Activated naive CD8-positive, alpha-beta T cell treated with anti-CD3 and anti-CD28 coated beads, Interleukin-2, amount 50 U/mL, for 16 hours (primary cell): ENCODE measurements at places on chromosomes 5 and 9.

GRCh38 chr5:158638396-158638795 is 461.3 kb downstream of the EBF1 start:
- no peak for DNase-seq

DNA sequence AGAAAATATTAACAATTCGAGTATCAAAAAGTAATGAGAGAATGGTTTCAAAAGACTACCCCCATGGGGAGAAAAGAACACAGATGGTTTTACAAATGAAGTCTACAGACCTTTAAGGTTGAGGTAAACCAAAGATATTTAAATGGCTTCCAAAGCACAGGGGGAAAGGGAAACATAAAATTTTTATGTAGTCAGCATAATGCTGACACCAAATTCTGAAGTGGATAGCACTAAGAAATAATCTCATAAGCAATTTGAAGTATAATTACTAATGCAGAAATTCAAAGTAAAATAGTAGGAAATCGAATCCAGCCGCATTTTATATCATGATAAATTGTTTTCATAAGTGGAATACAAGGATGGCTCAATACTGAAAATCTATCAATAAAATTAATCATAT is 30.3 kb upstream of the SPATA31C2 start:
- DNase-seq: no peak

DNA sequence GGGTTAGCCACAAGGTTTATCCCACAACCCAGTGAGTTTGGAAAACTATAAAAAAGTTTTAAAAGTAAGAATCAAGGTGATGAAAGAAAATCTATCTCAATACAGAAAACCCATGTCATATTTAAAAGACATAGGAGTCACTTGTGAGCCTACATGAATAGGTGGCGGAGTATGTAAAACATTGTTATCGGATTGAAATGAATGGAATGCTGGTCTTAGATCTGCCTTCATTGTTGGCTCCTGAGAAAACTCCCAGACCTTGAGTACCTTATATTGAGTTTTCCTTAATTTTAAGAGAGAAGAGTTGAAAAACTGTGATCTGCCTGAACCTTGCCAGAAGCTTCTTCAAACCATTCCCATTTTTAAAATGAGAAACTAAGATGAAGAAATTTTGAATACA is 551.1 kb downstream of the EFNA5 start:
- no peak for DNase-seq

GRCh38 chr5:14441641-14442040 is 140.0 kb upstream of the OTULINL start:
- no peak for DNase-seq

- no peak for DNase-seq
These were observed 56.8 kb downstream of the GLIS3 start for GRCh38 chr9:4243113-4243512.

DNA sequence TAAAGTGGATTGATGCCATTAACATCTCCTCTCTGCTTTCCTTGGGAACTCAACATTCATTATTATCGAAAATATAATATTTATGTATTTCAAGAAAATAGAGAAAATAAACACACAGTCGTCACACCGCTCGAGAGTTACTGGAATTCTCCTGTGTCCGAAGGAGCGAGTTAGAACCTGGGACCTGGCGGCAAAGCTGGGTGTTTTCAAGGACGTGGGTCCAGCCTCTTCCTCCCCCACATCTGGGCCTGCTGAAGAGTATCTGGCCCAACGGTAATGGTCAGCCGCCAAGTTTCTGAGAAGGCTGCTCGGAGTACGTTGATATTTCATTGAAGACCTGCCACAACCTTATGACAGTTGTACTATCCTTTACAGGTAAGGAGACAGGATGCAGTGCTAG is 47.9 kb downstream of the IRX2 start:
- no peak for DNase-seq

DNA sequence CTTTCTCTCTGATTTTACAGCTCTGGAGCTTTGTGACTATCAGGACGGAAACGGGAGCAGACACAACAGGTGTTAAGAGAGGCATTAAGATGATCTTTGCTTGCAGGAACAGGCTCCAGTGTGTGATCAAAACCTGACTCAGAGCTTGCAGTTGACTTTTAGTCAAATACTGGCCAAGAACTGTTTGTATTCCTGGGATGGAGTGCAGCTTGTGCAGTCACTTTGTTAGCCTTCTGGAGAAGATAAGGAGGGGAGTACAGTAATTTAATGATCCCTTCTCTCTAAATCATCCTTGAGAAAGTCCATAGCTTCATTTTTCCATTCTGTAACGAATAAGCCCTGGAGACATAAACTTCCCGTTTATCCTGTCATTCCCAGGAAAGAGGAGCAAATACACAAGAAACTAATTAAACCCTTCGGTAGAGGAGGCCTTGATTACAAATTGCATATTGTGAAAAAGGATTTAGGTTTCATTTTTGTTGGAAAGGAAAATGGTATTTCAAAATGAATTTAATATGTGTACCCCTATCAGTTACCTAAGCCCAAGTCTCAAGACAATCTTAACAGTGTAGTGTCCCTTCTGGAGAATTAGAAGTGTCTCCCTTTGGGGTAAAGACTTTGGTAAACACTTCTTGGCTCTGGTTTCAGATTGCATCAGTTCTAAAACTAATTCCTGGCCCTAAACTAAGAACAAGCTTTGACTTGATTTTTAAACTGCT is 3.1 kb upstream of the STOM start:
- DNase-seq: no peak

GRCh38 chr5:78475370-78475769 is 115.0 kb downstream of the SCAMP1 start:
- no peak for DNase-seq

- no peak for DNase-seq
These were observed 1.7 kb upstream of the ZSWIM6 start for GRCh38 chr5:61330341-61330844.

DNA sequence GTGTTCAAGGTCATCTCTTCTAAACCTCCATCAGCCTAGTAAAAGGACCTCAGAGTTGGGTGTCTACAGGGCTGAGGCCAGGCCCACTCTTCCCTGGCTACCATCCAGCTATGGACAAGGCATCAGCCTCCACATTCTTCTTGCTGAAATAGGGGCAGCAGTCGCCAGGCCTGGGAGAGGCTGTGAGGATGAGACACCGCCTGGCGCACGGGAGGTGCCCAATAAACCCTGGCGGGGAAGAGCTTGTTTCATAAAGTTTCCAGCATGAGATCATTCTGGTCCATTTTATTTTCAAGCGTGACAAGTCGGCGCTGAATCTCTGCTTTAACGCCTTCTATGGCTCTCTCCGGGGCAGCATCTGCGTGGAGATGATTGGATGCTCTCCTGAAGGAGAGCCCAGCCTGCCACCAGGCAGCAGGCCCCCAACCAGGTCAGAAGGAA is 153.4 kb downstream of the OLFM1 start:
- no peak for DNase-seq

DNA sequence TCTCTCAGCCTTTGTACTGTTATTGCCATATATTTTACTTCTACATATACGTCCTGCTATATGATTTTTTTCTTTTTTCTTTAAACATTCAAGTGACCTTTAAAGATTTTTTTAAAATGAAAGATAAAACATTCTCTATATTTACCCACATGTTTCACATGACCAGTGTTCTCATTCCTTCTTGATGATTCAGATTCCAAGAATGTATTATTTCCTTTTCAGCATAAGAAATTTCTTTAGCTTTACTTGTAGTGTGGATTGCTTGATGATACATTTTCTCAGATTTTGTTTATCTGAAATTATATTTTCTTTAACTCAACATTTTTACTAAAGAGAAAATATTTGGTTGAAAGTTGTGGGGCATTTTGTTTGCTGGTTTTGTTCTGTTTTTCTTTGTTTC is 792.1 kb downstream of the BRINP1 start:
- no peak for DNase-seq

DNA sequence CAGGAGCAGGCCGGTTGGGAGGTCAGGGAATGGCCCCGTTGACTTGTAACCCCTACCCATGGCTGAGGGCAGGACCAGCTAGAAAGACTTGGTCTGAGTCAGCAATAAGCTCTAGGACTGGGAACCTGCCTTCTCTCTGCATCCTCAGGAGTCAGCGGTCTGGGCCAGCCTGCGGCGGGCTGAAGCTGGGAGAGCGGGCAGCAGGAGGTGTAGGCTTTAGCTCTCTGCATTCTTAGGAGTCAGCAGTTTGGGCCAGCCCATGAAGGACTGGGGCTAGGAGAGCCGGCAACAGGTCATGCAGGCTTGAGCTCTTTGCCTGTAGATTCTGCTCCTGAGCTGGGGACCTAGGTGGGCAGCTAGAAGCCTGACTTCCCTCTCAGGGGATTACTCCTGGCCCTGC is 6.4 kb upstream of the SMIM32 start:
- no peak for DNase-seq

GRCh38 chr9:129665389-129665775 is at the start of gene PRRX2:
Gene PRRX2, plus strand, starts transcription at chr9:129665647. Its CDS starts 221 bp downstream, at chr9:129665868.
- no peak for DNase-seq

- DNase-seq: no peak
These were observed 759.3 kb upstream of the TYRP1 start for GRCh38 chr9:11933926-11934325.

DNA sequence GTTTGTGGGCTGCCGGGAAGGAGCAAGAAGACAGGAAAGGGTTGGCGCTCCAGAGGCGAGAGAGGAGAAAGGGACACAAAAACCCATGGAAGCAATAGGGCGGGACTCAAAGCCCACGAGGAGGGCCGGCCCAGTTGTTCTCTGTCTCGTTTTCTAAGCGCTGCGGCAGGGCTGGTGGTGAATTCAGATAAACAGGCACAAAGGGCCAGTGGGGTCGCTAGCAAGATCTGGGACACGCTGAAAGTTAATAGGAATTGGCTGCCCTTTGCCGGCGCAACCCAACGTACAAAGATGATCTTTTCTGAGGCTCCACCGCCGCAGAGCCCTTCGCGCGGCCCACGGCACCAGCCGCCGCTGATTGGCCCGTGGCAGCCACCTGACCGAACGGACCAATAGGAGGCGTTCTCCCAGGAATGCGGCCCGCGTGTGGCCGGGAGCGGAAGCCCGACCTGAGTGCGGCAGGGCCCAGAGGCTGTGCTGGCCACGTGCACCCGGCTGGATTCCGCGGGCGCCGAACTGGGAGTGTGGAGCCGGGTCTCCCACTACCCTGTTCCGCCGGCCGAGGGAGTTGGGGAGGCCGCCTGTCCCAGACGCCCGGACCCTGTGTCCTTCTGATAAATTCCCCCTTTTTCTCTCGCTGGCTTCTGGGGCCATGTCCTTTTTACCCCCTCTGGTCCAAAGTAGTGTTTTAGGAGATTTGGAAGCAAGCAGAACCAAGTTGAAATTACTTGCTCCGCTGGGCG is 16.8 kb upstream of the NSD1 start:
- peak; percentile 64 for DNase-seq

GRCh38 chr9:121562301-121562700 is 62.7 kb upstream of the GGTA1 start:
- DNase-seq: no peak

DNA sequence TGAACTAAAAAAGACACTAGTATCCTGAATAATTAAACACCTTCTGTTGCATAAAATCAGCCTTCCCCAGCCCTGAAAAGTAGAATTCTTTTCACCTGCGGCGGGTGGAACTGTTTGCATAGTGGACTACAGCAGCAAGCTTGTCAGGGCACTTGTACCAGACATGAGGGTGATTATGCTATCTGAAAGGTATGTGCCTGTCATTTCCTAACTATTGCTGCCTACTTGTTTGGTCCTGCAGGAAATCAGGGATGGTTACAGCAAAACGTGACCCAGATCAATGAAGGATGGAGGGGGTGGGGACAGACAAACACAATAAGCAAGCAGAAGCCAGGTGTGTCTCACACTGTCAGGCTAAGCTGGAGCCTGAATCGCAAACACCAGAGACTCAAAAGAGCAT is 385.6 kb downstream of the MLLT3 start:
- DNase-seq: no peak

DNA sequence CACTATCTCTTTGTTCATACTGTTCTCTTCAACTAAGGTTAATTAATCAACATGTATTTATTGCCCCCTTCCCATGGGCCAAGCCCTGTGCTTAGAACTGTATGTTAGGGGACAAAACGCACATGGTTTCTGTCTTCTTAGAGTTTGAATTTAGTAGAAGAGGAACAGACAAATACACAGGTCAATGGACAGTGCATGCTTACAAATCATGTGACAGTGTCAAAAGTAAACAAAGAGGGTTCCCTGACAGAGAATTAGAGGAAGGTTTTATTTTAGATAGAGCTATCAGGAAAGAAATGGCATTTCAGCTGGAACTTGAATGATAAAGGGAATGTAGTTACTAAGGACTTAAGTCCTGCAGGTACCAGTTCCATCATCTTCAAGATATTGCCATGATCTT is 145.2 kb upstream of the CCDC152 start:
- no peak for DNase-seq

DNA sequence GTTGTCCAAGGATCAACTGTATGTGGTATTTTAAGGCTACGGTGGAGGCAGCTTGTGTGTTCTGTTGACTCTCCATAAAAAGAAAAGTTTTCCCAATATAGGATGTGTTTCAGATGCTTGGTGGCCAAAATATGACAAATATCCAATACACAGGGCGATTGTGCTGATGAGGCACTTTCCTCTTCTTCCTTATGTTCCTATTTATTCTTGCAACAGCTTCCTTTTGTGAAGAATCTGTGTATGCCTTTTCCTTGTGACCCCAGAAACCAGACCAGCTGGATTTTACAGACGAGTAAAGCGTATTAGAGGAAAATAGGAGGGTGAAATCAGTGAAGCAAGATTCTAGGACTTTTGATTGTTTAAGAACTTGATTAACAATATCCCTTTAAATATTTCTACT is 452.0 kb downstream of the DMAC1 start:
- DNase-seq: no peak

GRCh38 chr9:128532581-128532980 is 19.8 kb upstream of the SPTAN1 start:
- no peak for DNase-seq

DNA sequence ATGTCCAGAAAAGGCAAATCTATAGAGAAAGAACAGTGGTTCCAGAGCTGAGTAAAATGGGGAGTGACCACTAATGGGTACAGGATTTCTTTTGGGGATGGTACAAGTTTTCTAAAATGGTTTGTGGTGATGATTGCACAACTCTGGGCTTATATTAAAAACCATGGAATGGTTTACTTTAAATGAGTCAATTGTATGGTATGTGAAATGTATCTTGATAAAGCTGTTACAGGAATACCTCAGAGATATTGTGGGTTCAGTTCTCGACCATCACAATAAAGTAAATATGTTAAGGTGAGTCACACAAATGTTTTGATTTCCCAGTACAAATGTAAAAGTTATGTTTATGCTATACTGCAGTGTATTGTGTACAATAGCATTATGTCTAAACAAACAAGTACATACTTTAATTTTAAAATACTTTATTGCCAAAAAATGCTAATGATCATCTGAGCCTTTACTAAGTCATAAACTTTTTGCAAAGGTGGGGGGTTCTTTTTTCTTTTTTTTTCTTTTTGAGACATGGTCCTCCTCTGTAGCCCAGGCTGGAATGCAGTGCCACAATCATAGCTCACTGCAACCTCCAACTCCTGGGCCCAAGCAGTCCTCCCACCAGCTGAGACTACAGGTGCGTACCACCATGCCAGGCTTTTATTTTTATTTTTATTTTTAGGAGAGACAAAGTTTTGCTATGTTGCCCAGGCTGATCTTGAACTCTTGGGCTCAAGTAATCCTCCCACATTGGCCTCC is 65.9 kb downstream of the SHOC1 start:
- DNase-seq: no peak

- DNase-seq: no peak
These were observed 162.5 kb downstream of the COL23A1 start for GRCh38 chr5:178427576-178428197.

- no peak for DNase-seq
These were observed 36.3 kb downstream of the SLC12A7 start for GRCh38 chr5:1075555-1075881.
